Ovary (tissue), 10 donors: ENCODE measurements at places on chromosomes 6 and 20. TPM values are rescaled to one million over a fixed set of nuclear protein-coding genes. Genes with fewer than 3 reads are reported as not detected.

GRCh38 chr6:121615493-121615892 lies 180.0 kb downstream of the GJA1 start:
- DNase-seq: no peak

DNA sequence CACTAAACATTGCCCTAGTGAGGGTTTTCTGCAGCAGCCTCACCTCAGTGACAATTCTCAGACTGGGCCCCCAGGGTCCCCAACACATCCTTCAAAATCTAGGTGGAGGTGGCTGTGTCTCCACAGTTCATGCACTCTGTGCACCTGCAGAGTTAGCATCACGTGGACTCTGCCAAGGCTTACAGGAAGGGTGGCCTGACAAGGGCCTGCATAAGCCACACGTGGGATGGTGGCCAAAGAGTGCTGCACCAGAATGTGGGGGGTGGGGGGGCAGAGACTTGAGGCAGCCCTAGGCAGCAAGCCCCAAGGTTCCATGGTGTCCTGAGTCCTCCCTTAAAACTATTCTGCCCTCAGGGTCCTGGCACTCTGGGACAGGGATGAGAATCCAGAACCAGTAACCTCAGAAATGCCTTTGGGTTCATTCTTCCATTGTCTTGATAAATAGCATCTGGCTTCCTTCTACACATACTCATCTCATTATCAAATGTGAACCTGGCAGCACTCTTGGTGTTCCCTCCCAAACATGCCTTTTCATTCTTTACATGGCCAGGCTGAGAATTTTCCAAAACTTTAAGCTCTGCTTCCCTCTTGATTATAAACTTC lies 1.6 kb upstream of the SERPINB1 start:
- no peak for DNase-seq

Gene PPDPF
- total RNA-seq: 53.8 TPM

Gene PNLDC1
- 0.20 TPM for total RNA-seq

- no peak for DNase-seq
Observed at GRCh38 chr20:36872852-36873251, 3.1 kb upstream of the TLDC2 start.

GRCh38 chr20:45336530-45337366 lies 11.5 kb downstream of the SDC4 start:
- no peak for DNase-seq

DNA sequence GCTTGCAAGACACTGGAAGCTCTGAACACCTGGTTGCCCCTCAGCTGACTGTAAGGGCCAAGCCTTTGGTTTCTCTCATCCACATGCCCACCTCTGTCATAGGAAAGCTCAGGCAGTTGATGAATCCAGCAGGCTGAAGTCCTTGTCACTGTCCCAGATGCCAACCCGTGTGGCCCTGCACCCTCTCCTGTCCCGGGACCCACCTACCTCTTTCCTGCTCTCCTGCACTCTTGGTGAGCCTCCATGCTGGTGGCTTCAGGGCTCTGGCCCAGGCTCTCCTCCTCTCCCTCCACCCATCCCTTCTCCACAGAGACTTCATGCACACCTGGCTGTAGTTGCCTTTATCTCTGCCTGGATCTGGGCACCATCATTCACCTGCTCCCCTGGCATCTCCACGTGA lies 4.0 kb upstream of the GID8 start:
- DNase-seq: no peak

Gene PRPH2
- 6.8 TPM for total RNA-seq

- no peak for DNase-seq
Observed at GRCh38 chr20:21219686-21220085, 83.4 kb upstream of the XRN2 start.

GRCh38 chr20:3731944-3732326 lies 550 bp upstream of the HSPA12B start:
- no peak for DNase-seq

- no peak for DNase-seq
Observed at GRCh38 chr20:58751979-58752378, 59.4 kb downstream of the NPEPL1 start.

DNA sequence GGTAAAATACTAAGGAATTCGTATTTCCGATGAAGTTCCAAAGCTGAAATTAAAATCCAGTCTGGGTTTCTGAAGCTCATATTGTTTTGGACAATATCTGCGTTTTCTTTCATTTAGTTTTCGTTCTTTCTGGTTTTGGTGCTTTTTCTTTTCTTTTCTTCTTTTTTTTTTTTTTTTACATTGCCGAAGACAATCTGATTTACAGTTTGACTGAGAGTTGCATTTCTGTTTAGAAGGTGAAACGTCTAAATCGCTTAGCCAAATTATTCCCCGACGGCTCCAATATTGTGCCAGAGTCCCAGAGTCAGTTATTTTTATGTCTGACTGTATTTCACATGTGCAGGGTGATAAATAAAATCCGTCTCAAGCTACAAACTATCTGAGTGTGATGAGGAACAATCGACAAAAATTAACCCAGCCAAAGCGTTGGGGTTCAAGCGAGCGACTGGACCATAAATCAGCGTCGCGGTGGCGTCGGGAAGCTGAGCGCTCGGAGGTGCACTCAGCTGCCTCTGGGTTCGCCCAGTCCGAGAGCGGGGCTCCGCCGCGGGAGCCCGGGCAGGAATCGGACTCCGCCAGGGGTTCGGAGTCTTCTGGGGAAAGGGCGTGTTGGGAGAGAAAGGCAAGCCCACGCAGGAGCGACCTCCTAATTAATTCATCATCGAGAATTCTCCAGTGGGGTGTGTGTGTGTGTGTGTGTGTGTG lies 8.2 kb upstream of the TBX18 start:
- DNase-seq: no peak

Gene SLC22A7
- total RNA-seq: not detected

Gene PSMB9
- total RNA-seq: 9.5 TPM

DNA sequence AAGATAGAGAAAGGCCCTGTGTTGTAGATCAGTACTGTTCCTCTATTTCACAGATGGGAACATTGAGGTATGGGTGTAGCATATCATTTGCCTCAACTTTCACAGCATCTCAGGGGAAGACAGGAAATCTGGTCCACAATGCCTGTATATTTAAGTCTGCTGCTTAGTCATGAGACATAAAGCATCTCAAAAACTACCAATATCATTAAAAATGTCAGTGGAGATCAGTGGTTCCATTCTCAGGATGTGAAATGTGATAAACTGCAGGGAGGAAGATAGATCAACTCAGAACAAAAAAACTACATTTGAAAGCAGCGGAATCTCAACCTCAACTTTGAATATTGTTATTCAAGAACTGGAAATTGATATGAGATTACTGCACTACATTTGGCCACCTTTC lies 192.9 kb upstream of the PREP start:
- no peak for DNase-seq

DNA sequence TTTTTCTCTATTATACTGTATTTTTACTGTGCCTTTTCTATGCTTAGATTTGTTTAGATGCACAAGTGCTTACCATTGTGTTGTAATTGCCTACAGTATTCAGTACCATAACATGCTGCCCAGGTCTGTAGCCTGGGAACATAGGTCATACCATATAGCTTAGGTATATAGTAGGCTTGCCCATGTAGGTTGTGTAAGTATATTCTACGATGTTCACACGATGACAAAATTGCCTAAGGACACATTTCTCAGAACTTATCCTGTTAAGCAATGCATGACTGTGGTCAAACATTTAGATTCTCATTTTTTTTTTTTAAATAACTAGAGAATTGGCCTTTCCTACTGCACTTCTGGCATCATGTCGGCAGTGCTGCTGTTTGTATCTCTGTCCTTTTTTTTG lies 253.7 kb upstream of the SUPT3H start:
- DNase-seq: no peak

GRCh38 chr6:72654071-72654621 lies 32.3 kb downstream of the KCNQ5 start:
- DNase-seq: no peak

- peak; percentile 21 for DNase-seq
Observed at GRCh38 chr6:28606424-28607391, 81.0 kb downstream of the GPX5 start.

Gene MYBL2
- 0.11 TPM for total RNA-seq

- DNase-seq: no peak
Observed at GRCh38 chr6:113529196-113529595, 327.9 kb upstream of the MARCKS start.

GRCh38 chr6:157227202-157228166 lies 95.8 kb downstream of the TMEM242 start:
- DNase-seq: no peak

DNA sequence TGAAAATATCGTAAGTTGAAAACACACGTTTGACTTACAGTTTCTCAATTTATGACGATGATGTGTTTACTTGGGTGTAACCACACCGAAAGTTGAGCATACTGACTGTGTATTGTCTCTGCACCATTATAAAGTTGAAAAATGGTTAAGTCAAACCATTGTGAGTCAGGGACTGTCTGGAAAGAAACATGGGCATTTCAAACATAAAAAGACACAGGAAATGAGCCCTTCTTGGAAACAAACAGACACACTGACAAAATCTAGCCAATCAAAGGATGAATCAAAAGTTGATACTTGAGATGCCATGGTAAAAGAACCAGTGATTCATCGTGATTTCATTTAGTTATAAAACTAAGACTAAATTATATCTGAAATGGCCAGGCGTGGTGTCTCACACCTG lies 5.3 kb downstream of the POPDC3 start:
- no peak for DNase-seq

DNA sequence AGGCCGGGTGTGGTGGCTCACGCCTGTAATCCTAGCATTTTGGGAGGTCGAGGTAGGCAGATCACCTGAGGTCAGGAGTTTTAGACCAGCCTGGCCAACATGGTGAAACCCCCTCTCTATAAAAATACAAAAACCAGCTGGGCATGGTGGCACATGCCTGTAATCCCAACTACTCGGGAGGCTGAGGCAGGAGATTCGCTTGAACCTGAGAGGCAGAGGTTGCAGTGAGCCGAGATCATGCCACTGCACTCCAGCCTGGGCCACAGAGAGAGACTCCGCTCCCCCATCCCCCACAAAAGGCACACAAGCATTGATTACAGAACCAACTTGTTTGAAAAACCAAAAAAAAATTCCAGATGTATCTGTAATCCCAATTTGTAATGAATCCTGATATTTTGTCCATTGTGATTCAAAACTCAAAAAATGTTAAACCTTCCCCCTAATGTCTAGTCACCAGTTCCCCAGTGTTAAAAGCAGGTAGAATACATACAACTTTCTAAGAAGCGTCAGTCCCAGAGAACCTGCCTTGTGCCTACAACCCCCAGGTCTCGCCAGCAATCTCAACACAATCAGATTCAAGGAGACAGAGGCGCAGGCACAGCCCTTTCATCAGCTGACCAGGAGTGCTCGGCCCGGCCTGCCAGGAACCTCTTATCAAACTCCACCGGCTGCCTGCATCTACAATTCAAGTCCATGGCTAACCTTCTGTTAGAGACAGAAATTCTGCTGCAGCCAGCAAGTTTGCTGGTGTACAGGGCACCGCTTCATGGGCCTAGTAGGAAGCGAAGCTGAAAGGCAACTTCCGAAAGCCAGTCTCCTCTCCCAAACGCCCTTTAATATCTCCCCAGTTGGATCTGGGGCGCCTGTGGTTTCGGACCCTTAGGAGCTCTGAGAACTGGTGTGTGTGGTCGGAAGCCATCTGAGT lies 2.1 kb downstream of the EZR start:
- DNase-seq: peak; percentile 32

Gene RSPO4
- 0.50 TPM for total RNA-seq

DNA sequence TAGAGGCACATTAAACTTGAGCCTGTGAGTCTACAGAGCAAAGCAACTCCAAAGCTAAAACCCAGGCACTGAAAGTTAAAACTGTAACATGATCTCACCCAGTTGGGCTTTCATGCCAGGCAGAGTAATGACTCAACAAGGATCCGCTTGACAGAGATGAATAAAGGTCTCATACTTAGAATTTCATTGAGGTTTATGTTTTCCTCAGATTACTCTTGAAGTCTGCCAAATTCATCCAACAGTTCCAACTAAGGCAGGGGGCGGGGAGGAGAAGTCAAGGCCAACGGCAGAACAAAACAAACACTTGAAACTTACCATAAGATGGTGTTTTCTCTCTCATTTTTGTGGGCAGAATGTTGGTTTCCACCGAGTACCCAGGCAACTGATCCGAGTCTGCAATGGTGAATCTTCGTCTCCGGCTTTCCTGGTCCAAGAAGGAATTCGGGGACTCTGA lies 54.0 kb upstream of the IPCEF1 start:
- DNase-seq: peak; percentile 67
